ENCODE measurements at places on chromosomes 12 and 14.

DNA sequence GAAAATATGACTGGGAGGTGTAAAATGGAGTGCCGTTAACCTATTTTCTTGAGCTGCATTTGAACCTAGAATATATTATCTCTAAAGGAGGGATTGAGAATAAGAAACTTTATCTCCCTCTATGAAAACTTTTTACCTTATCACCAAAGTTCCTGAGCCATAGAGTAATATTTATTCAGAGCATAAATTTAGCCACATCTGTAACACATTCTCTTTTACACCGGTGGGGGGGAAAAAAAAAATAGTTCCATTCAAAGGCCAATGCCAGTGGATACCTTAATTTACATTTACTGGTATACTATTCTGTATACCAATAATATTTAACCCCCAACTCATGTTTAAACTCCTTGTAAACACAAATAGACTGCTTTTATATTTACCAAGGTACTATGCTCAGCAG is 21.7 kb downstream of the CERS5 start:
- DNase-seq: no peak

DNA sequence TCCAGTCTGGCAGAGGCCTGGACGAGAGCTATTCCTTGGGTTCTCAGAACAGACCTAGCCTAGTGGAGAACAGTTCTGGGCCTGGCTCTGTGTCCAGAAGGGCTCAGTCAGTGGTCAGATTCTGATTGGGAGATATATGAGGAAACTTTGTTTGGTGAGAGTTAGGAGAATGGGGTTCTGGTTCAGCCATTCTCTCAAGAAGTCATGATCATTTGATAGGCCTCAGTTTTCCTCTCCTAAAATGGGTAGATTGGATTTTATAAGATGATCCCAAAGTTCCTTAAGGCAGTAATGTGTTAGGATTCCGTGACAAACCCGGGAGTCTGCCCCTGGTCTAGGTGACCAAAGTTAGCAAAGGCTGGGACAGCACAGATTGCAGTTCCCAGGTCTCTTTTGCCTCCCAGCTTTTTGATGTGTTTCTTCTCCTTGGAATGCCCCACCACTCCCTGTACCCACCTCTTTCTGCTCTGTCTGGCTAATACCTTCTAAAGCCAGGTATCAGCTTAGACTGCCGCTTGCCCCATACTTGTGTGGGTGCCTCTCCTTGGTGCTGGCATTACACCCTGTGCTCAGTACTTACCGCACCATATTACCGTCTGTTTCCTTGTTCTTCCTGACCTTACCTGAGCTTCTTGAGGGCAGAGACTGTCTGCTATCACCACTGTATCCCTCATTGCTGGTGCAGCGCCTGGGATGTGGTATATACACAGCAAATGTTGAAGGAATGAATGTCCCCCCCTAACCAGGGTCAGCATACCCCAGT is 25.5 kb downstream of the SUSD6 start:
- DNase-seq: no peak

DNA sequence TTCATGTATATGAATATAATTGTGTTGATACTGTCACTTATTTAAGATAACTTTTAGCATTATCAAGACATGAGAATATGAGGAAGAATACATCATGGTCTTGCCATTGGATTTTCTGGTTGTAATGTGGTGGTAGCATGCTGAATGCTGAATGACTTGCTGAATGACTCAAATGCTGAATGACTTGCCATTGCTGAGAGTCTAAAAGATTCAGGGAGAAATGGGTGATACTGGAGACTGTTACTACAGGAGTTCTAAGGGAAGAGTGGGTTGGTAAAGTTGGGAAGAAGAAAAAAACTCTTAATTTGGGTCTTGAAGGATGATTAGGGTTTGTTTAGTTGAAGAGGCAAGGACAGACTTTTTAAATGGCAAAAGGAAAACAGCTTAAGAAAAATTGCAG is 72.1 kb upstream of the MANSC4 start:
- DNase-seq: no peak

DNA sequence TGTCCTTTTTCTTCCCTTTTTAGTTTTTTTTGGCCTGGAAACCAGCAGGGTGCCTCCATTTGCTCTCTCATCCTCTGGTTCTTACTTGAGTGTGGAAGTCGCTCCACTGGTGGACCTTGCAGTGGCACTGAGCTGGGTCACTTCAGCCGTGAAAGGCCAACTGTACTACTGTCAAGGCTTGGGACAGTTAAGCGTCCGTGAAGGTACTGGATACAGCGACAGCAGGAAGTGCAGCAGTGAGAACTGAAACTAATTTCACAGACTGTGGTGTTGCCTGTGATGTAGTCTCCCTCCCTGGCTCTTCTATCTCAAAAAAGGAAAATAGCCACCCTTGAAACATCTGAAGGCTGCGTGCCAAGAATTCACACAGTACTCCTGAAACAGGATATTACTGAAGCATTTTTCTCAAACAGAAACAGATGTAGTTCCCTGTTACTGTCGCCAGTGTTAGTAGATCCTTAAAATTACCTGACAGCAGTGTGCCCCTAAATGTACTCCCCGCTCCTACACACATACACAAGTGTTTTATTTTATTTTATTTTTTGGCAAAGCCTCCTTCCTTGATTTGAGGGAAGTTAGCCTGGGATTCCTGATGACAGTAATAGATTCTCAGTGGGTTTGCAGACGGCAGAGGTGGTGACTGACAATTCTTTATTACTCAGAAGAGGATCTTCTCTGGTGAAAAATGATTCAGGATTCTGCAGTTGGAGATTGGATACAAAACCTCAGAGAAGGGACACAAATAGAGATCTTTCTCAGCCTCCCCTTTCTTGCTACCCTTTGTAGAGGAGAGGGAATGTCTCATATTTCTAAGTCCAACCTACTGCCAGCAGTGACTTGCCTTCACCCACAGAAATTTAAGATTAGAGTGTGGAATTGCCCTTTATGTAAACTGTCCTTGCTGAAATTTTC is 4.4 kb downstream of the SUSD6 start:
- DNase-seq: no peak

DNA sequence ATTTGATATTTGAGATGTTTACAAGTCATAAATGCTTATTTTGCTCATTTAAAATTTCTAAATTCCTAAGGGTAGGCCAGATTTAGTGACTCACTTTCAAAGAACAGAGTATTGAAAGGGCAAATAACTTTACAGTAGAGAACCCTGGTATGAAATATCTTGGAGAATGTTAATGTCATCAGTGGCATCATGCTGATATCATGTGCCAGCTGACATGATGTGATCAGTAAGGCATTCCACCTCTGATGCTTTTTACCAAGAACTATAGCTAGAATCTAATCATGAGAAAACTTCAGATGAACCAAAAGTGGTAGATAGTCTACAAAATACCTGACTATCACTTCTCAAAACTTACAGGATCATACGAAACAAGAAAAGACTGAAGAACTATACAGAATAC is 2.9 kb upstream of the FLRT2 start:
- DNase-seq: no peak

DNA sequence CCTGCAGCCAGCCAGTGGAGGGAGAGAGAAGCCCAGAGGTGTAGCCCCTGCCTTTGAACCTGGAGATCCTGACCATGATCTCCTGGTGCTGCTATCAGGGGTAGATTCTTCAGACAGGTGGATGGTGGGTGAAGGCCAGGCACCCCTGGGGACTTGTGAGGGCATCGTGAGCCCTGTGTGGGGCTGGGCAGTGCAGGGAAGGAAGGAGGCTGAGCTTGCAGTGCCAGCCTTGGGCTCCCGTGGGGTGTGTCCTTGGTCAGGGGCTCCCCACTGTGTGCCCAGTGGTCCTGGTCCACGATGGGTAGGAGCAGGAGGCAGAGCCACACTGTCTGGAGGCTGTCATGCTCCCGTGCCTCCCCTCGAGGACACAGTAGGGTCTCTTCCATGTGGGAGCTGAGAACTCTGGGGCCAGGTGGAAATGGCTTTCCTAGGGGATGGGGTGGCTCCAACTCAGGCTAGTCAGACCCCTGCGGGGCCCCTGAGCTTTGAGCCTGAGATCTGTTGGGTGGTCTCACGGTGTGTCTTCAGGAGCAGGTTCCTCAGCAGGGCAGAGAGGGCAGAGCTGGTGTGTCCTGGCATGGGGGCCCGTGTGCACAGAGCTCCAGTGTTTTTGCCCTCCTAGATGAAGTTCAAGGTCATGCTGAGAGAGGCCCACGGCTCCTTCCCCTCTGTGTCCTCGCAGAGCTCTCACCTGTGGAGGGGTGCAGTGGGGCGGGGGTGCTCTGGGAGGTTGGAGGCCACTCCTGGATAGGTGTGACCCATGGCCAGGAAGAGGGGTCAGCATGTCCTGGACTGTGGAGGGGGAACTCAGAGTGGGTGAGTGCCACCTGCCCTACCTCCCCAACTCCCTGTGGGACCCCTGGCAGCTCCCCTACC is 25.0 kb downstream of the RTL1 start:
- no peak for DNase-seq

DNA sequence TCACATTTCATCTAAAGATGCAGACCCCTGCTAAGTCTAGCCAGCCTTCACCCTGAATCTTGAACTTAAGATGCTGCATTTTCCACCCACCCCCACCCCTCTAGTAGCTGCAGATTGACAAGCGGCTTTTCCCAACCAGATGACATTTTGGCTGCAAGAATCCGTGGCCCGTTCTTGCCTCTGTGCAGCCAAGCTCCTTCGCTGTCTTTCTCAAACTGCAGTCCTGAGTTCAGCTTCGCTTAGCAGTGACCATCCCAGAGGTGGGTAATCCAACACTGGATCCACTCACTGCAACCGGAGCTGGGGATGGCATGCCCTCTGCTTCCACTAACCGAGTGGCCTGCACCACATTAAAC is 765 bp upstream of the NFYB start:
- DNase-seq: no peak

- no peak for DNase-seq
These were observed 54.2 kb downstream of the SUDS3 start for GRCh38 chr12:118430516-118430915.

DNA sequence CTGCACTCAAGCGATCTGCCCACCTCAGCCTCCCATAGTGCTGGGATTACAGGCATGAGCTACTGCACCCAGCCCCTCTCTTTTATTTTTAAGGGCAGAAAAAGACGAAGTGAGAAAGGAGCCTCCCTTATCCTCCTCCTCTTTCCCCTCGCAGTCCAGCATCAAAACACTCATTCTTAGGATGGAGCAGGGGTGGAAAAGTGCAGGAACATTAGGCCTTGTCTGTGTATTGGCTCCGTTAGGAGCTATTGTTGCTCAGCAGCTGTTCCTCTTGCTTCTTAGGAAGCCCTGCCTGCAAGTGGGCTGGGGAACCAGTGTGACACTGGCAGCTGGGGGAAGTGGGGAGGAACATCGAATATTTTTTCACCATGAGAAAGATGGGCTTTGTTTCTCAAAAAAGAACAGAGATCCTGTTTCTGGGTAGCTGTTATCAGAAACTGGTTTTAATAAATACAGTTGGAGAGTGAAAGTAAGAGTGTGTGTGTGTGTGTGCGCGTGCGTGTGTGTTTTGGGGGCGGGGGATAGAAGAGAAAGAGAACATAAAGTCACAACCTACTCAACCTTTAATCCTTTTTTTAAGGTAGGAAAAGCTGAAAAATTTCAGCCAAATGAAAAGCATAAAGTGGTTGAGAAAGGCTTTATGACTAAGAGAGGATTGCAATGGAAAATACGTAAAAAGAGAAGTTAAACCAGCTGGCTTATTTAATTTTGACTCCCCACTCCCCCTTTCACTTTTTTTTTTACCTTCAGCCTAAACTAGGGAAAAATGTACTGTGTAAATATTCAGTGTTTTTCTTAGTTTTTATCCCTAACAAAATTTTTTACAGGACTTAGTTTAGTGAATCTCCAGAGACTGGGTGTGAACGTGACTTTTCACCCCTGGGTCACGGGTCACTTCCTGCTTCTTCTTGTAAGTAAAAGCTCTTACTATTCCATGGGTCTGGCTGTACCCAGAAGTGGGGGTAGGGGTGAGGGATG is 197.2 kb upstream of the PLEKHG7 start:
- DNase-seq: no peak

- no peak for DNase-seq
These were observed 26.1 kb upstream of the BHLHE41 start for GRCh38 chr12:26150736-26151450.

DNA sequence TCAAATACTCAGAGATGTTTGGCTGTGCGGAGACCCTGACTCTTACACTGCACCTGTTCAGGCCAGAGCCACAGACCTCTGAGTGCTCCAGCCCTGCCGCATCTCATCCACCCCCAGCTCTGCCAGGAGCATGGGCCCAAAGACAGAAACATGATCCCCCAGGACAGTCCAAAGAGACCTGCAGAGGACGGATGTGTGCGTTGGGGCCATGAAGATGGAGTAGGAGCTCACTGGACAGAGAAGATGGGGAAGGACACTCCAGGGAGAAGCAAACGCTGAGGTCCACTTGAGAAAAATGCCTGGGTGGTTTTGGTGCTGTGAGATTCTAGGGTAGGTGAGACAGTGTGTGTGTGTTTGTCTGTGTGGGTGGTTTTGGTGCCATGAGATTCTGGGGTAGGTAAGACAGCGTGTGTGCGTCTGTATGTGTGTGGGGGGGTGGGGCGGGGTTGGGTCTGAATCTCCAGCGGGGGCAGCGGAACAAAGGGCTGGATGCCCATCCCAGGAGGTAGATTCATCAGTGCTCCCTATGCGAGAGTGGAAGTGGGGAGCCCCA is 818 bp upstream of the HHIPL1 start:
- no peak for DNase-seq

DNA sequence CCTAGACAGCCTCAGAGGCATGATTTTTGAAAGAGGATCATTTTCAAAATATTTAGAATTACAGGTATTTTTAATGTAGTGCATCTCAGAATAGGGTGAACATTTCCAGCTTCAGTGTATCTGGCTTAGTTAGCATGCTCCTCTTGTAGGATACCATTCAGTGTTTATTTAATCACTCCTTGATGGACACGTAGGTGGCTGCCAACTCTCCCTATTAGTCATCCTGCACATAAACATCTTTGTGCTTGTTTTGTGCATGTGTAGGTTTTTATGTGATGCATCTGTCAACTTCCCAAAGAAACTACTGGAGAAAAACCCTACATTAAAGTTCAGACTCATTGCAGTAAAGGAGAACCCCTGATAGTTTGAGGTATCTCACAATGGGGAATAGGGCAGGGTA is 52.5 kb upstream of the RBM19 start:
- no peak for DNase-seq

DNA sequence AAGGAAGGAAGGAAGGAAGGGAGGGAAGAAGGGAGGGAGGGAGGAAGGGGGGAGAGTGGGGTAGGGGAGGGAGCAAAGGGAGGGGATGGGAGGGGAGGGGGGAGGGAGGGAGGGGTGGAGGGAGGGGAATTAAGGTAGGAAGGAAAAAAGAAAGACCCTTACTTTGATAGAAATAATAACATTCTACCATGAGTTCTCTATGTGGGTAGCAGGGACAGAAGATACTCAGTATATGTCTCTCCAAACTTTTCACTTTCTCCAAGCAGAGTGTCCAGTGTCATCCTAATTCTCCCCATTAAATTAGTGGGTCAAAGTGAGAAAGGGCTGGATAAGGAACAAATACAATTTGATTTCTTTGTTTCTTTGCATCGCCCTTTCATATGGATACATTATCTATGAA is 553.4 kb upstream of the USP15 start:
- DNase-seq: no peak

Data from NCI-H187 treated with DMSO at 0.1 percent for 48 hours (cell line).